Immature natural killer cell (primary cell): ENCODE measurements at places on chromosomes 6 and 20. TPM values are rescaled to one million over a fixed set of nuclear protein-coding genes. Genes with fewer than 3 reads are reported as not detected.

DNA sequence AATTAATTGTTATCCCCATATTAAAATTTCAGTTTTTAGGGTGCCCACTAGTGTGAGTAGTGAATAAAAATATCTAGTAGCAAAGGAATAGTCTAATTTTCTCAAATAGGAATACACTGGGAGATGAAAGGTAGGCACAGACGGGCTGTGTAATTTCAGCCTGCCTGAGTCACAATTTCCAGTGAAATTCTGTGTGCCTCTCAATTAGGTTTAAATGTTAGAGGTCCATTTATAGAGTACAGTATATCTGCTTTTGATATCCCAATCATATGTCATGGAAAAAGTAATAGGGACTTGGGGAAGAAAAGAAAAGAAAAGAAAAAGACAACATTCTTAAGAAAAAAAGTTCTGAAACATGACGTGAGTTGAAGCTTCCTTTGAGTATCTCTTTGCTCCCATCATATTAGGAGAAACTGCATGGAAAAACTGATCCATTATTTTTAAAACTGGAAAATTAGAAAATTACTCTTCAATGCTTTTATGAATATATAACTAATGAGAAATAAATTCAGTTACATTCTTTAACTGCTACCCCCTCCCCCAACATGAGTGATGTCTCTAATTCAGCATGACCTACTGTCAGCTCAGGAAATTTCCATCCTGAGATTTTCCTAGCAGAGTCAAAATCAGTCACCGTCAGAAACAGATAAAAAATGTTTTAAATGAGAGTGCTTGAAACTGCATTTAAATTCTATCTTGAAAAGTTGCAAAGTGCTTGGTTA, 473.8 kb upstream of the HSF2 start:
- no peak for DNase-seq
- no peaks in the 10 kb centered on the region for H3K4me1 ChIP-seq
- H3K27me3 ChIP-seq, result peaks cover 2% of the 10 kb centered on the region
- H3K27ac ChIP-seq, result no peak overlapping the region

DNA sequence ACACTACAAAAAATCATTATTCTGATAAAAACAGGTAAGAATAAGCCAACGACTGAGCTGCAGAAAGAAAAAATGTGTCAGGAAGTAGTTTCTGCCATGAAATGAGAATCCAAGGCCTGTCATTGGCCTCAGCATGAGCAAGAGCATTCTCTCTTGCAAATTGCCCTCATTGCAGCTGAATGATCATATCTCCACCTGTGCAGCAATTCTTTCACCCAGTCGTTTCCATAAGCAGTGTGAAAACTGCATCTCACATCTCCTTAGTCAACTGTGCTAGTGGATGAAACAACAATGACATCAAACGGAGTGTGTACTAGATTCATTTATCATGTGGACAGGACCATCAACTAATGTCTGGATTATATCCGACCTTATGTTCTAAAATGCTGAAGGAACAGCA, 88.2 kb upstream of the STXBP5 start:
- no peak overlapping the region for H3K4me3 ChIP-seq
- no peak for DNase-seq
- H3K27ac ChIP-seq, result no peak overlapping the region
- H3K36me3 ChIP-seq, result no peaks in the 10 kb centered on the region
- H3K27me3 ChIP-seq, result peaks cover 12% of the 10 kb centered on the region
- no peaks in the 10 kb centered on the region for H3K4me1 ChIP-seq

DNA sequence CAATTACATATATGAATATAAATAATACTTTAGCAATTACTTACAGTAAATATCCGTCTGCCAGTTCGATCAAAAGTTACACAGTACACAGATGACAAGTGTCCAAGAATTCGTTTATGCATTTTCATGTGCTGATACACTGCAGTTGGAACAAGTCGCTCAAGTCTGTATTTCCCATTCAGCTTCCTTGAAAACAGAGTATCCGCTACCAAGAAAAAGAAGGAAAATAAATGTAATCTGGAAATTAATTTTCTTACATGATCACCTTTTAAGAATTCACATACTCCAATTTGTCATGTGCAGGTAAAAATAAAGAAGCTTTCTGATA, 35.3 kb downstream of the PHIP start:
- H3K27ac ChIP-seq, result no peak overlapping the region
- no peak overlapping the region for H3K4me3 ChIP-seq
- peaks cover 71% of the 10 kb centered on the region for H3K4me1 ChIP-seq
- peaks cover 7% of the 10 kb centered on the region for H3K36me3 ChIP-seq

PACRG gene
- not detected for polyA plus RNA-seq

BHLHE23 gene
- polyA plus RNA-seq, result not detected
